ENCODE measurements at places on chromosomes 3 and 15.

GRCh38 chr15:62835762-62836161 lies 206.8 kb upstream of the TPM1 start:
- DNase-seq: no peak

- no peak for DNase-seq
These were observed 150.5 kb downstream of the RSRC1 start for GRCh38 chr3:158260392-158260791.

DNA sequence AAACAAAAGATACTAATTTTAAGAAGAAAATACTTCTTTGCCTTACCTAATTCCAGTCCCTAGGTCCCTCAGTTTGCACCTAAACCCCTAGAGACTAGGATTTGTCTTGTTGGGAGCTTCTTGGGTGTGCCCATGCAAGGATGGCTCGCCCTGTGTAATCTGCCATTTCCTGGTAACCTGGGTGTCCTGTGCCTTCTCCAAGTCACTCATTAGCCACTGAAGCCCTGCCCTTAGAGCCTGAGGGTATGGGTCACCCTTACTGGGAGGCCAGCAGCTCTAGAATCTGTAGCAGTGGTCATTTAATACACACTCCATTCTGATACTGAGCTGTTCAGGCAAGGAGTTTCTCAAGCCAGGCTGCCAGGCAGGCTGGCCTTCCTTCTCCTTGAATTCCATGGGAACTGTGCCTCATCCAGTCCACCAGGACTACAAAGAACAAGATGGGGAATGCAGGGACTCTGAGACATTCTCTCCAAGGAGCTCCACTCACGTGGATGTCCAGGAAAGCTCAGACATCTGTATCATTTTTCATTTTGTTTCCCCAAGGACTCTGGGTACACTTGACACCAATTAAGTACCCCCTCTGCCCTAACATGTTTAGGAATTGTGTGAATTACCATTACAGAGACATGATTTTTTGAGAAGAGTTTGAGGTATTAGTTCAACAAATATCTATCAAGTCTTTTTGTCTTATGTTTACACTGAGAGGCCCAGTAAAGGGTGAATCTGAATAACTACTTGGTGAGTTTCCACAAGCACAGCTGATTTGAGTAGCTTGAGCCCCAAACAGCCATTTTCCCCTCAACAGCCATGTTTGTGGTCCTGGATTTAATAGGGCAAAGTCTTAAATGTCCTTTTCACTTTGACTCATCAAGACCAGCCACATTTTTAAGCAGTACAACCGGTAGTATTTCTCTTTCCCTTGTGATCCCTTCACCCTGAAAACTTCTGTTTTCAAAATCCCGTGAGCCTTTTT lies 52.6 kb downstream of the ARNT2 start:
- no peak for DNase-seq

GRCh38 chr15:87387766-87388165 lies 868.8 kb downstream of the NTRK3 start:
- DNase-seq: no peak

GRCh38 chr3:136465296-136465695 lies 215.2 kb downstream of the PCCB start:
- DNase-seq: no peak

GRCh38 chr3:51585197-51585596 lies 46.7 kb downstream of the RAD54L2 start:
- DNase-seq: no peak

GRCh38 chr3:151003029-151003767 lies 30.7 kb upstream of the CLRN1 start:
- no peak for DNase-seq

DNA sequence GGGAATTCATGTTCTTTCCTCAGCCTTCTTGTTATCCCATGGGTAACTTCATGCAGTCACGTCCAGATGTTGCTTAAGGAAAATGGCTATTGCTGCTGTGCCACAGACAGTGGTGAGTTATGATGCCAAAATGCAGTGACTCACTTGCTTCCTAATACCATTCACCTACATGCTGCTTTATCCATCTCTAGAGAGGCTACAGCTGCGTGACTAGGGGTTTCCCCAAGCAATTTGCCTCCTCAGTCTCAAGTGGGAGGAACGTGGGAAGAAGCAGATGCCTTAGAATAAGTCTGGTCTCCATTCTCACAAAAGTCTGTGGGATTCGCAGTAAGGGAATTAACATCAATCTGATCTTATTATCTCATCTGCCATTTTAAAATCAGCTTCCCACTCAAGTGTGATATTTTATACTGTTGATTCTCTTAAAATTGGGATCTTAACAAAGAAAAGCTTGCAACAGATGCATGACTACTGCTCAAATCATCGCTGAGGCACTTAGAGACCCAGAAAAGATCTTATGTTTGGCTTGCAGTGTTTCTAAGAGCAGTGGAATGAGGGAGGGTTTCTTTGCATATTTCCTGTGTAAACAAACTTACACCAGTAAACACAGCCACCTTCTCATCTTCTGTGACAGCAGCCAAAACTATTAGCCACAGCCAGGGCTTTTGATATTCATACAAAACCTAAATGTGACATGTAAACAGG lies 62.0 kb upstream of the ACP3 start:
- no peak for DNase-seq

DNA sequence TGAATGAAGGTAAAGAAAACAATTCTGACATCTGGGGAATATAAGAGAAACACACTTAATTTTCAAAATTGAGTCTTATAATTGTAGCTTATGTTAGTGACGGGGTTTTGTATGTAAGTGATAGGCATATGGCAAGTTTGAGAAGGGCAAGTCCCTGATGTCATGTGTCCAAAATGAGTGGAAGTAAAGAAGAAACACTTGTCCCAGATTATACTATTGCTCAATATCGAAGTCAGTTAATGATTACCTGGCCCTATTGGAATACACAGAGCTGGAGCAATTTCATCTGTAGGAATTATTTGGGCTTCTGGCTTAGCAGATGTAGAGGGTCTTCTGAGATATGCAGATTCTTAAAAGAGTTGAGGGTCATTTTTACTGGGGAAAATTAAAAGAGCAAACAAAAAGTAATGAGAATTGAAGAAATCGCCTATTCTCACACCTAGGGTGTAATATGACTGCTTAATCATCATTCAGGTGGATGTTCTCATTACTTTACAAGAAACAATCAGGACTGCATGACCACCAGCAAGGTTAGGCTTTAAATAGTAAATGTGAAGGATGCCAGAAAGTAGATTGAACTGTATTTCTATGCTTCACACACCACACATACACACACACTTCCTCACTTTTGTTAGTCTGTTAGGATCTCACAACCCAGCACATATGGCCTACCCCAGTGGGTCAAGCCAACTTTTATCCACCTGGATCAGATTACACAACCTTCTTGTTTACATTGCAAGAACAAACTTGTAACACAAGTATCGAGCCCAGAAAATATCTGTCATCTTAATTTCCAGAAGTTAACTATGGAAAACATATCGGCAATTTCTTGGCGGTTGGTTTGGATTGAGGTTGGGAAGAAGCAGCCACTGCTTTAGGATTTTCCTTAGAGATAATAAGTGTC lies 183.3 kb upstream of the LRRC3B start:
- no peak for DNase-seq

DNA sequence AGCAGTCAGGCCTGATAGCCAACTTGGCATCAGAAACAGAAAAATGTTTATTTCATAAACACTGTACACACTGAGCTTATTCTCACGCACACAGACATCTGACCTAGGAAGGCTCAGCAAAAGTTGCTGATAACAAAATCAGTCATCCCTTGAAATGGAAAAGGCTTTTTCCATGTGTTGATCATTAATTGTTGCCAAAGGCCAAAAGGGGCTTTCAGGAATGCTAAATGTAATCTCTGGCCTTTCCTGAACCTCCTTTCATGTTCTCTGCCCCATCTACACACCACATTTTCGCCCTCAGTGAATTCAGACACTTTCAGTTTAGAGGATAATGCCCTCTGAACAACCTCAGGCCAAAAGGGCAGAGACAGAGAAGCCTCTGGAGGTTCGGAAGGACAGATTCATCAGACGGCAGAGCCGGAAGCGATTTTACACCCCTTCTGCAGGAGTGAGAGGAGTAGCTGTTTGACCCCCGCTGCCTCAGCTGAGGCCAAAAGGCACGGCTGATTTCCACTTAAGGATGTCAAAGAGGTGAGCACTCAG lies 14.5 kb downstream of the RTP4 start:
- DNase-seq: no peak

DNA sequence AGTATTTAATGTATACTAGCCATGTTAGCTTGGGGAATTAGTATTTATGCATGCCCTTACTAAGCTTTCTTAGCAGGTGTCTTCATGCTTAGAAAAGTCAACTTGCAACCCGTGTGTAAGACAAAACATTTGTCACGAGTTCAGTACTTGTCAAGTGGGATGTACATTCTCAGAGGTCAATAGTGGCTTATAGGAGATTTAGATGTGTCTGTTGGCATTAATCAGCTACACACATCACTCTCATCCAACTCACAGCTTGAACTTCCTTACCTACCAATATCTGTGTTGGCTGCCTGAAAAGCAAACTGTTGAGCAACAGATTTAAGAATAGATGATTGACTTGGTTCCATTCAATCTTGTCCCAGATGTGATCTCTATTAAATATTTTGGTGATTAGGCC lies 109.5 kb downstream of the ROBO2 start:
- DNase-seq: no peak

- no peak for DNase-seq
These were observed 53.6 kb downstream of the PAK2 start for GRCh38 chr3:196793246-196793645.

DNA sequence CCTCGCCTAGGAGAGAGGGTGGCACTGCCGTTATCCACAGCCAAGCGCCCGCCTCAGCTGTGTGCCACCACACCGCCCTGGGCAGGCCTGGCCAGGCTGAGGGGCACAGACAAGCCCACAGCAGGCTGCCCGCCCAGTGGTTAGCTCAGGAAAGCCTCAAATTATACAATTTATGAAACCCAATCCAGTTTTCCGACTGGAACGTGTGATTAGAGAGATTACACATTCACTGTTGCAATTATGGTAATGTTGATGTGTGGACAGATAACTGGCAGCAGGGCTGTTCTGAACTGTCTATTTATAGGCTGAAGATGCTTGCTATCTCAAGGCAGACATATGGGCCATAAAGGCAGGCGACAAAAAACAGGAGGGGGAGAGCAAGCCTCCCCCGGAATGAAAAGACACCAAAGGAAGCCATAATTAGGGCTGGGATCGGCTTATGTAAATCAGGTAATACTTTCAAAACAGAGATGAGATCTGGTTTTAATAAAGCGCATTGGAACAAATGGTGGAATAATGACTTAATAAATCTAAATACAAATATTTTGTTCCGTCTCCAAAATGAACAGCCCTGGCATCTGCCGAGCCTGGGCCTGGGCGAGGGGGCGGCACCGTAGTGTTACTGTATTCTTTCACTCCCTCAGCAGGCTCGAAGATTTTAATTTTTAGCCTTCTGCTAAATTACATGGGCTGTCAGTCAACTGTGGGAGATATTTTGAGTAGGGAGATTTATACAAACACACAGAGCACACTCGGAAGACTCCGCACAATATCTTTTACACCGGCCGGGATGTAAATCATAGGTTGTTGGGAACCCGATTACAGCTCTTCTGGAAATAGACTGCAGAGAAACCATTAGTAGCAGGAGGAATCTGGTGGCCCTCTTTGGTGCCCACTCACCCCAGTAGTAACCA lies 103.1 kb upstream of the TLE3 start:
- DNase-seq: no peak

GRCh38 chr3:156483961-156484787 lies 70.7 kb downstream of the SSR3 start:
- peak; percentile 27 for DNase-seq

DNA sequence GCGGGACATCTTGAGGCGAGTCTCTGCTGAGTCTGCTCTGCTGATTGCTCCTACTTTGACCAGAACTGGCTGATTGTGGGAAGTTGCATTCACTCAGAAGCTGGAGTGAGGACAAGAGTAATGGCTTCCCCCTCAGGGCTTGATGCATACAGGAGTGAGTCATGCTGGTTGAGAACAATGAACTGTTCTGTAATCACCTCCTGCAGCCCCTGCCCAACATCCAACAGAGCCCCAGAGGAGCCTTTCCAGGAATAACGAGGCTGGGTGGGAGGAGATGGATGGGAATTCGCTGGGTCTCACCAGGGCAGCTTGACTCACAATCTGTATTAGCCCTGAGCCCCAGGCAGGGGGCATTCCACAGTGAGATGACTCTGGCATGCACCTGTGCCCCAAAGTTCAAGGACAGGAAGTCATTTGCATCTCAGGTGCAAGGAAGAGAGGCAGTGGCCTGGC lies 85.0 kb downstream of the RAB11A start:
- DNase-seq: no peak

DNA sequence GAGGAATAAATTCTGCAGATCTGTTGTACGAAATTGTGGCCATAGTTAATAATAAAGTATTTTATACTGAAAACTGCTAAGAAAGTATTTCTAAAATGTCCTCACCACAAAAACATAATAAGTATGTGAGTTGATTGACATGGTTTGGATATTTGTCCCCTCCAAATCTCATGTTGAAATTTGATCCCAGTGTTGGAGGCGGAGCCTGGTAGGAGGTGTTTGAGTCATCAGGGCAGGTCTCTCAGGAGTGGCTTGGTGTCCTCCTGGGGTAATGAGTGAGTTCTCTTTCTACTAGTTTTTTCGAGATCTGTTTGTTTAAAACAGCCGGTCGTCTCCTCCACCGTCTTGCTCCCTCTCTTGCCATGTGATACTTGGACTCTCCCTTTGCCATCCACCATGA lies 424.1 kb upstream of the KCNMB2 start:
- no peak for DNase-seq

DNA sequence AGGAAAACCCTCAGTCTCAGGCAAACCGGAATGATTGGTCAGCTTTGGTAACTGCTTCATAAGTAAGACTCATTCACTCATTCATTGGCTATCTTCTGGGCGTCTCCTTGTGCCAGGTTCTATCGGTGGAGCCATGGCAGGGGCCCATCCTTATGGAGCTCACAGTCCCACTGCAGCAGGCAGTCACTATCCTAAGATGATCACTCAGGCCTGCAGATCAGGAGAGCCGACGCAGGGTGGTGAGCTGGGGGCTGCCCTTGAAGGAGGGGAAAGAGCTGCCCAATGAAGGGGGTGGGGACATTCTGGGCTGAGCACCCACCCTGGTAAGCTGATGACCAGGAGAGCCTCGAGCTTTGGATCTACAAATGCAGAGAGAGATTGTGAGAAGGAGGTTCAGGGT lies 20.5 kb upstream of the FGD5 start:
- DNase-seq: no peak
